ENCODE measurements at places on chromosomes 4 and X.

DNA sequence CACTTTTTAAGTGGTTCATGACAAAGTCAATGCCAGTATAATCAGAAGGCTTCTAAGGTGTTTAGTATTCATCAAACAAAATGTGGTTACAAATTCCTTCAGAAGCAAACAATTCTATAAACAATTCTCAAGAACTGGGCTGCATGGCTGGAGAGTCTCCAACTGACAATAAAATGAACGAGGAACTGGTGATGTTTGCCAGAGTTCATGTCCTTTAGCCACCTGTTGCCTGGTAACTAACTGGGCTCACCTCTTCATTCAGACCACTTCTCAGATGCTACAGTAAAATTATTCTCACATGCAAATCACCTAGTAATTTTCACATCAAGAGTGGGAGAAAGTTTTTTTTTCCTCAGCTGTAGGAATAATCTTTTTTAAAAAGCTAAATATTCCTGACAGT is 53.3 kb downstream of the CAMK2D start:
- DNase-seq, result peak; percentile 7

- DNase-seq, result no peak
These were observed 29.6 kb downstream of the LEF1 start for GRCh38 chr4:108139089-108139488.

DNA sequence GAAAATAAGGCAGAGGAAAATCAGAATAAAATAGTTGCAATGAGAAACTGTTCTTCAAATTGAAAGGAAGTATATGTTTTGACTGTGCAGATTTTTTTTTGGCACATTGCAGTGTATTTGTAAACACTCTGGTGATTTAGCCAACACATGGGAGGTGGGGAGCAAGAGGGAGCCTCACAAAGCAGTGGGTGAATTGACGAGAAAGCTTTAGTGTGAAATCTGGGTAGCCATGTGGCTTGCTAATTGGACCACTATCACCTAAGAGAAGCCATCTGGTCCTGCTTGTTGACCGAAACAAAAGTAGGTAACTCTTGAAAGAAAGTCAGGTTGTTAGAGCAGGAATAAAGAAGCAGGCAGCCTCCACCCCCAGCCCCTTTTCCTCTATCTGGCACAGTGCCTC is 10.4 kb downstream of the CLCN5 start:
- DNase-seq, result no peak

DNA sequence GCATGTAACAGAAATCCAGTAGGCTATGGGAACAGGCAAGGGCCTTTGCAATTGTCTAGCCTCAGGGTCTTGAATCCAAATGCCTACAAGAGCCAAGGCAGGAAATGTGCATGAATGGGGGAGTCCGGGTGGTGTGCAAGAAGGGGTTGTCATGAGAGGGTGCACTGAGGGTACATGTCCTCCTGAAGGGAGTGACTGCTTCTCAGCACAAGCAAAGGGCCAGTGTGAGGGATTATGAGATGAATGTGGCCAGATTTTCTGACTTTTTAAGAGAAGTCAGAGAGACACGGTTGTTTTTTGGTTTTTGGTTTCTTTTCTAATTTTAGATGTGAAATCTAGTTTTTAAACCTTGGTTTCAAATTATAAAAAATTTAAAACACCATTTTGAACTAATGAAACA is 76.5 kb upstream of the LSM6 start:
- DNase-seq, result no peak

DNA sequence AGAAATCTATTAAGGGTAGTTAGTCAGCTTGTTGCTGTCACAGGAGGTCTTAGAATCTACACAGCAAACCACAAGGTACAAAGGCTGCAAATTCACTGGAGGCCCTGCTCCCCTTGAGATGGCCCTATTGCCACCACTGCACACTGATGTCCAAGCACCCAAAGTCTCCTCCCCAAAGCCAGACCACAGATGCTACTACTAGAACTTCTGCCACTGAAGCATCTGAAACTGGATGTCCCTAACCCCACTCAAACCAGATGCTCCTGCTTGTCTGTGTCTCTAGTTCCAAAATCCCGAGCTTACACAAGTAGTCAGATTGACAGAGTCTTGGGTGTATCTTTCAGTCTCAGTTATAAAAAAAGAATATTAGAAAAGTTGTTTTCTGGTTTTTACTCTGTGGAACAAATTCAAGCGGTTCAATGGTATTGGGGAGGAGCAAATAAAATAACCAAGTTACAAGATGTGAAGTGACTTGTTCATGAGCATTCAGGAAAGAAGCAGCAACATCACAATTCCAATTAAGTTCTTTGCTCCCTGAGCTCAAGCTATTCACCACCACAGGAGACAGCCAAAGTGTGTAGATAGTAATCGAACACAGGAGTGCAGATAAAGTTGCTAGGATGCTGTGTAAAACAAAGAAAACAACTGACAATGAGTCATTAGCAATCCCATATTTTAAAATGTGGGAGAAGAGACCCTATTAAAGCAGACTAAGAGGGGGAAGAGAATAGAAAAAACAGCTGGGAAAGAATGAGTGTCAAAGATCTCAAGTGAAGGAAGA is 352.3 kb downstream of the PDGFC start:
- DNase-seq, result no peak

- no peak for DNase-seq
These were observed 1559.7 kb upstream of the AGA start for GRCh38 chr4:179001918-179002317.

DNA sequence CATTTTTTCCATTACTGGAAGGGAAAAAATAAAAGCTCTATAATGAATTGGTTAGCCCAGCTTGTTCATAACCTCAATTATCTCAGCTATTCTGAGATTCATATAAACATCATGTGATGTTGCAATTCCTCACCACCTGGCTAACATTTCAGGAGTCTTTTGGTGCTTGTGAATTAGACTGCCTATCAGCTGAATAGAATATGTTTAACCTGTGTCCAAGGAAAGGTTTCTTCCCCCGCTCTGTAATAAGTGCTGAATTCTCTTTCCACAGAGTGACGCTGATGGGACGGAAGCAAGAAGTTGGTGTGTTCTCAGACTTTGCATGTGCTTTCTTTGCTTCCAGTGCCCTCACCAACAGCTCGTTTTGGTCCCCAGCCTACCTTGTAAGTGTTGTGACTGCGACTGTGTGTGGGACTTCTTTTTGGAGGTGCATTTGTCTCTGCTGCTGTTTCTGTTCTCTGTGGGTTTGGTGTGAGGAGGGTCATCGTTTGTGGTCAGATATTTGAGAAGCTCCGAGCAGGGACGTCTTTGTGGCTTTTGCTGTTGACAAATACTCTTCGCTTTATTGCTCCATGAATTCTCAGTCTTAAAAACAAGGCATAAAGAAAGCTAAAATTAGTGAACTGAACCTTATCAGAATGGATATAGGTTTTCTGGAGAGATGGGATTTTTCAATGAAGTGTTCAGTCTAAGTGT is 61.7 kb downstream of the PPARGC1A start:
- DNase-seq, result no peak

DNA sequence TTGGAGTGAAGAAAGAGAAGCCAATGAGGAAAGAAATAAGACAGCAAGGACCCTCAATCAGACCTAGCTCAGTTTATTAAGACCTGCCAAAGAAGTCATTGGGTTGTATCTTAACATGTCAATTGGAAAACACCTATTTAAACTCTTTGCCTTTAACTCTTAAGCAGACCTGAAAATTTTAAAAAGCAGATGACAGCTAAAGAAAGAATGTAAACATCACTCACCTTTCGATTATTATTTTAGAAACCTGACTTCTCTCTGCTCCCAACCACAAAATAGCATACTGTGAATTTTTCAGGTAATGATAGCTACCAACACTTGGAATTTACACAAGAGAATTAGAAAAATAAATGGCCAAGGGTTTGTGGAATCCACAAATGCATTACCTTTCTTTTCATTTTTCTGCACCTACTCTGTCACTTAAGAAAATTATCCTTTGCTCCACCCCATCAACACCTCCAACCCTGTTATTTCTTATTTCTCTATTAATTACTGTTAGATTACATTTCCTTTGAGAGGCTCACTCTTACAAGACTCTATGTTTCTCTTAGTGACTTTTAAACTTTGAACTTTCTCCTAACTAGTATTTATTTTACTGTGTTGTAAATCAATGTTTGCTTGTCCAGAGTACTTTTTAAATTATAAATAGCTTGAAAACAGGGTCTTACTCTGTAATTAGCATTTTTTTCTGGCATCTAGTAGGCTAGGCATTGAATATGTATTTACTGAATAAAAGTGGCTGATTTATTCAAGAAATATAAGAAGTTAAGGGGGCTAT is 765 bp upstream of the SULT1E1 start:
- DNase-seq, result no peak

DNA sequence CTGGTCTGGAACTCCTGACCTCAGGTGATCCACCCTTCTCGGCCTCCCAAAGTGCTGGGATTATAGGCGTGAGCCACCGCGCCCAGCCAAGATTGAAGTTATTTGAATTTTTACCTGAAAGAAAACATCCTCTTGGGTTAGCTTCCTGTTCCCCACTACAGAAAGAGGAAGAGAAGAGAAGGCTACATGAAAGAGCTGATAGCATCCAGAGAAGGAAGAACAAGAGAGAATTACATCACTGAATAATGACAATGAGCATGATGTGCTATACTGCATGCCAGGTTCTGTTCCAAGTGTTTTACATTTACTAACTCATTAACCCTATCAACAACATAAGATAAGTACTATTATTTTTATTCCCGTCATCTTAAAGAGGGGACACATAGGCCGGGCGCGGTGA is 11.5 kb upstream of the TBC1D1 start:
- DNase-seq, result no peak

- DNase-seq, result no peak
These were observed 100.5 kb downstream of the BLTP1 start for GRCh38 chr4:122252584-122252983.

GRCh38 chr4:67236318-67236717 is 309.0 kb downstream of the CENPC start:
- DNase-seq, result no peak

- no peak for DNase-seq
These were observed 204.8 kb downstream of the LDB2 start for GRCh38 chr4:16693641-16694040.

DNA sequence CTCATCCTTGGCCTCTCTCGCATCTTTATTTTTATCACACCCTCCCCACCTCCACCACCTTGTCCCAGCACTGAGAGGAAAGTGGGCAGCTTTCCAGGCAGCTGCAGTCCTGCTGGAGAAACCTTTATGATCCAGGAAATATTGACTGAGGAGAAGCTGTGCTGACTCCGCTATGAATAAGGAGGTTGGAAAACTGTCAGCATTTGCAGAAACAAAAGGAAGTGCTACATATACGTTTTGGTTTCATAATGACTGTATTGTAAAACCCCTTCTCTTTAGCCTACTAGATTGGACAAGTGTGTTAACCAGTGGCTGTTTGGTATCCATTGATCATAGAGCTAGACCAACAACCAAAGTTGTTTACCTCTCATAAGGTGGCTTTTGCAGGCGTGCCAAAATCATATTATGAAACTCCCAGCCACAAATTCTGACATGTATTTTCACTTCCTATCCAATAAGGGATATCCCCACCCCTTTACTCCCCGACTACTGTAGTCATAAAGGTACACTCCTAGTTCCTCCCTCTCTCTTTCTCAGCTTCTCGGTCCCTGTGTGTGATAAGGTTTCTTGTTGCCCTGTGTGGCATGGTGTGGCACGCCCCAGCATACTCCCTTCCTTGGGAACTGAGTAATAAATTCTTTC is 88.4 kb downstream of the GPR143 start:
- DNase-seq, result no peak

GRCh38 chr4:168531305-168531704 is 34.5 kb downstream of the PALLD start:
- DNase-seq, result no peak

DNA sequence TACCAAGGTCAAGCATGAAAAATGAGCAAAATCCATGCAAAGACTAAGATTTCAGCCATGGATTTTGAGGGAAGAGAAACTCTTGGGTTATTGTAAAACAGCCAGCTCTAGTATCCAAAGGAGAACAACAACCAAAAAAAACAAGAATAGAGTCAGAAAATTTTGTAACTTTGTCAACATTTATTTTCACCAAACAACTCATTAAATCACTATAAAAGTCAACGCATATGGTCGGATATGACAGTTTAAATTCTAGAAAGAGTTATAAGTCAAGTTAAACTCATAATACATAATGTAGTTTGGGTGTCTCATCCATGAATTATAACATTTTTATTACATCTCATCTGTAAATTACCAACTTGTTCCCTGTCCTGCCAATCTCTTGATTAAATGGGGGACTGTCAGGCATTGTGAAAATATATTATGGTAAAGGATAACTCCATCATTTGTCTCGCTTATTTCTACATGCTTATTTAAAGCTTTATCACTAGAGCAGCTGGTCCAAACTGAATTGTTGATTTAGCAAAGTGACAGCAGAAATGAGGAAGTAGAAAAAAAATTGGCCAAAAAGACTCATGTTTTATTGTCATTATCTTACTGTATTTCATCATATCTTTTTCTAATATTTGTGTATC is 224.8 kb upstream of the NOCT start:
- no peak for DNase-seq

DNA sequence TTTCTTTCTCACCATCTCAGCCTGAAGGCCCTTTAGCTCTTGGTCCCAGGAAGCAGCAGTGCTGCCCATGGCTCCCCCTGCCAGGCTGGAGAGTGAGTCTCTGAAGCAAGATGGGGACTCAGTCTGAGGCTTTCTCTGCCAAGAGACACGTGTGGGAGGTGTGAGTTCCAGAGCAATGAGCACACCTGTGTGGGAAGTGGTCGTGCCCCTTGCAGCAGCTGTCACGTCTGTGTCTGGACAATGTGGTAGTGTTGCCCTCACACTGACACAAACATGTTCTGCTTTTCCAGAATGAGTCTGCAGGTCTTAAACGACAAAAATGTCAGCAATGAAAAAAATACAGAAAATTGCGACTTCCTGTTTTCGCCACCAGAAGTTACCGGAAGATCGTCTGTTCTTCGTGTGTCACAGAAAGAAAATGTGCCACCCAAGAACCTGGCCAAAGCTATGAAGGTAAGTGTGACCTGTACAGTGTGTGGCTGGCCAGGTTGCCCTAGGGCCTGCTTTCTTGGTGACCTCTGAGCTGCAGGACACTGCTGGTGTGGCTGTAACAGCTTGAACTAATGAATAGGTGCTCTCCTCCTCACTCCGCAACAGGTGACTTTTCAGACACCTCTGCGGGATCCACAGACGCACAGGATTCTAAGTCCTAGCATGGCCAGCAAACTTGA is 1.9 kb downstream of the TACC3 start:
- no peak for DNase-seq

DNA sequence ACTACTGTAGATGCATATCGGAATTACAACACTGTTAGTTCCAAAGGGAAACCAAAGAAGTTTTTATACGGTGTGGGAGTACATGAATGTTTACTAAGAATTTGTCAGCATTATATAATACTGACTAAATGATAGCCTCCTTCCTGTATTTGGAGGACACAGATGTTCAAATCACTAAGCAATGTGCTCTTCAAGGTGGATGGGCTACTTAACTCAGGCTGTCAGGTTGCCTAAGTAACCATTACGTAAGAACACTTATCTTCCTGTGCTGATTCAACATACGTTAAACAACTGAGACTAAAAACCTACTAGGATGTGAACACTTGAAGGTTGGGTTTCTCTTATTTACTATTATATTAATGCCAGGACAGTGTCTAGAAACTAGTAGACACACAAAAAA is 81.9 kb upstream of the HPGD start:
- DNase-seq, result no peak
